ENCODE measurements at places on chromosomes 13 and 19.
A peak's percentile ranks its signal among the peaks of the same experiment; 100 is the strongest.

GRCh38 chr13:94454906-94455305 is 24.6 kb downstream of the DCT start:
- DNase-seq, result no peak

DNA sequence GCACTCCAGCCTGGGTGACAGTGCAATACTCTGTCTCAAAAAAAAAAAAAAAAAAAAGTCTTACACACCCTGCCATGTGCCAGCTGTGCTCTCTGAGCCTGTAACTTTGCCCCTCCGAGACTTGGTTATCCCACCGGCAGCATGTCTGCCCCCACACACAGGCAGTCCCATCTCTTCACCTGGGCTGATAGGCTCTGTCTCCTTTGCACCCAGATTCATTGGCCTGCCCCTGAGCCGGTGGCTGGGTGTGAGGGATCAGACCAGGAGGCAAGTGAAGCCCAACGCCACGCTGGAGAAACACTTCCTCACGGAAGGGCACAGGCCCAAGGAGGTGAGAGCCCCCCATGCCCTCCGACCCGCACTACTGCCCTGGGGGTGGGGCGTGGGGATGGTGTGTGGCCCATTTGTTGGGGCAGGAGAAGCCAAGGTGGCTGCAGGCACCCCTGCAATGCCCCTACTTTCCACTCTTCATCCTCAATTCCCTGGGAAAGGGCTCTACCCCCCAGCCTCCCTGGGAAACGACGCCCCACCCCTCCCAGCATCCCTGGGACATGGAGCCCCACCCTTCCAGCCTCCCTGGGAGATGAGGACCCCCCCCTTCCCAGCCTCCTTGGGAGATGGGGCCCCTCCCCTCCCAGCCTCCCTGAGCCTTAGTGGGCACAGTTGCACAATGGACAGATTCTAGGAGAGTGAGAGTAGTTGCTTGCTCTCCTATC is 45.3 kb downstream of the CERS4 start:
- DNase-seq, result no peak

DNA sequence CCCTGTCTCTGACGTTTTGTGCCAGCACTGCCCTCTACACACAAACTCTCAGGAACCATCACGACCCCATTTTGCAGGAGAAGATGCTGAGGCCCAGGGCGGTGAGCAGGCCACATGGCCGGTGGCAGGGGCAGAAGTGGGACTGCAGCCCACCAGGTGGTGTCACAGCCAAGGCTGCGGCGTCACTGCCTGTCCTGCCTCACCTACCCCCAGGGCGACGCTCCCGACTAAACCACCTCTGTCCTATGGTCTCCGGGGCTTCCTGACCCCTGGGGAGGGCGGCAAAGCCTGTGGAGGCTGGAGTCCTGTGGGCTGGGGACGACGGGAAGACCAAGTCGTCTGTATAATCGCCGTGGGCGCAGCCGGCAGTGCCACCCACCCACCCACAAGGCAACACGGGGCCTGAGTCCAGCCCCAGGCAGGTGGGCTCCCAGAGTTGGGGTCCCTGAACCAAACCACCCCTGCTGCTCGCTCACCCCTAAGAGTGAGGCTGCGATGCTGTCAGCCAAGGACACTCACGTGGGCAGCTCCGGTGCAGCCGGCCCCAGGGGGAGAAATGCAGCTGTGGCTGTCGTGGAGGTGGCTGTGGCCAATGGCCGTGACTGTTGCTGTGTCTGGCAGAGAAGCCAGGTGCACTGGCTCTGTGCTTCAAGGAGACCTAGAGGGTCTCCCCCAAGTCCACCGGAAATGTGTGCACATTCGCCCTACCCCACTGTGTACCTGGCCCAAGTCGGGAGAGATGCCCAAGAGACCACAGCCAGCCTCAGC is 29.7 kb downstream of the RASA3 start:
- no peak for DNase-seq

DNA sequence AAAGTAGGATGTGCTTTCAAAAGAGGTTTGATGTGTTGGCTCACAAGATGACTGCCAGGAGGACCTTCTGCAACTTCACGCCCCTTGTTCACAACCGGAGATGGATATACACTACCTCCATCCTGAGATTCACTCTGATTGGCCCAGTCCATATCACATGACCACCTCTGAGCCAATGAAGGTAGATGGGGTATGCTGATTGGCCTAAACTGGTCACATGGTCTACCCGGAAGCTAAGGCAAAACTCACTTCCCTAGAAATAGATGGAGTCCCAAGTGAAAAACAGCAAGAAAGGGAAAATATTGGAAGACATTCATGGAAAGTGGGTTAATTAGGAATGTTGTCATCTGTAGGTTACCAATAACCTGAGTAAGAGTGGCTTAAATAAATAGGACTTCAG is 119.7 kb upstream of the MRI1 start:
- no peak for DNase-seq

DNA sequence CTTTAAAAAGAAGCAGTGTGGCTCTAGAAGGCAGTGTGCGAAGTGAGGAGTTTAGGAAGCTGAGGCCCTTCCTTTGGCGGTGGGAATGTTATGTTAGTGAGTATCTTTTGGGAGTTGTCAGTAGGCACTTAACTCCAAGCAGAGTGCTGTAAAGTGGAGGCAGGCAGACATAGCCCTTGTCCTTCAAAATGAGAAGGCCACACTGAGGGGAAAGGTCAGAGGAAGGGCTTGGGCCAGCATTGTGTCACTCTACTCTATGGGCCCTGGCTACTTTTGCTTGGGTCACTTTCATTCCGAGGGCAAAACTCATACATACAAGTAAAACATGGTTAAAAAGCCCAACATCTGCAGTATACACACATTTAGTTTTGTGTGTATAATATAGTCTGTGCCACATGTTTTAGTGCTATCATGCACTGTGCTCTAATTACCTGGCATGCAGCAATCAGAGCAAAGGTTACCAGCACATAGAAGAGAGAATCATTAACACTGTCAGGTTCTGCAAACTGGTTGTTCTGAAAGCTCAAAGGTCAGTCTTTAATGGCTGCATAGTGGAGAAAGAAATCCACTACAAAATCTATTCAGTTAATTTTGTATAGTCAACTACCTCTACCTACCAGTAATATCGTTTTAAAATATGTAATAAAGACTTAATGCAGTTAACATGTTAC is 64.4 kb downstream of the WASF3 start:
- no peak for DNase-seq

DNA sequence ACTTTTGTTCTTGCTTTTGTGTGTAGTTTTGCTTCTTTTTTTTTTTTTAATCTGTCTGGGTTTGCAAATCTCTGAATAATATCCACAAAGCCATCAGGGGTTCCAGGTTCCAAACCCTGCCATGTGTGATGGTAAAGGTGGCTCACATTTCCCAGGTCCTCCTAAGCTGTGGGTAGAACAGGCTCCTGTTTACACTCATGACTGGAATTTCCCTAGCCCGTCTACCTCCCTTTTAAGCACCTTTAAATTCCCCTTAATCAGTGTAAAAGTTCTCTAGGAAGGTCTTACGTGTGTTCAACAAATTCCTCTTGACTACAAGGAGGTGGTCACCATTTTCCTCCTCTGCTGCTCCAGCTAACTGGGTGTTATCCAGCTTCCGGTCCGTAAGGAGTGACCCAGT is 62.8 kb downstream of the EFNB2 start:
- DNase-seq, result no peak

GRCh38 chr13:49904729-49905456 is 31.2 kb downstream of the SPRYD7 start:
- no peak for DNase-seq

- peak; percentile 49 for DNase-seq
Observed at GRCh38 chr19:18023622-18024251, 15.8 kb downstream of the ARRDC2 start.

GRCh38 chr13:113981194-113981605 is 7.3 kb upstream of the C13orf46 start:
- no peak for DNase-seq

GRCh38 chr19:51417810-51418157 is 342 bp upstream of the SIGLEC10 start:
- no peak for DNase-seq

DNA sequence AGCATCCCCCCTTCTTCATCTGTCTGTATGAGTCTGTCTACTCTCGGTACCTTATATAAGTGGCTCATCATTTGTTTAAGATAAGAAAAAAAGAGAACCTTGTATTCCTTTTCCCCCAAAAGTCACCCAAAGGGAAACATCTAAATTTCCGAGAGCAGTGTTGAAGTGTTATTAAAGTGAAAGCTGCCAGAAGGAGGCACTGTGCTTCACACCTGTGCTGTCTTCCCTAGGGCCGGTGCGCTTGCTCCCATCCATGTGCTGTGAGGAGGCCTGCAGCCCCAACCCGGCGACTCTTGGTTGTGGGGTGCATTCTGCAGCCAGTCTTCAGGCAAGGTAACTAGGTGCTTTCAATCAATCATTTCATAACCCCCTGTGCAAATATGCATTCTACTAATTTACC is 97.5 kb downstream of the TNFRSF19 start:
- DNase-seq, result no peak

- DNase-seq, result no peak
Observed at GRCh38 chr13:66353664-66354063, 876.5 kb downstream of the PCDH9 start.

DNA sequence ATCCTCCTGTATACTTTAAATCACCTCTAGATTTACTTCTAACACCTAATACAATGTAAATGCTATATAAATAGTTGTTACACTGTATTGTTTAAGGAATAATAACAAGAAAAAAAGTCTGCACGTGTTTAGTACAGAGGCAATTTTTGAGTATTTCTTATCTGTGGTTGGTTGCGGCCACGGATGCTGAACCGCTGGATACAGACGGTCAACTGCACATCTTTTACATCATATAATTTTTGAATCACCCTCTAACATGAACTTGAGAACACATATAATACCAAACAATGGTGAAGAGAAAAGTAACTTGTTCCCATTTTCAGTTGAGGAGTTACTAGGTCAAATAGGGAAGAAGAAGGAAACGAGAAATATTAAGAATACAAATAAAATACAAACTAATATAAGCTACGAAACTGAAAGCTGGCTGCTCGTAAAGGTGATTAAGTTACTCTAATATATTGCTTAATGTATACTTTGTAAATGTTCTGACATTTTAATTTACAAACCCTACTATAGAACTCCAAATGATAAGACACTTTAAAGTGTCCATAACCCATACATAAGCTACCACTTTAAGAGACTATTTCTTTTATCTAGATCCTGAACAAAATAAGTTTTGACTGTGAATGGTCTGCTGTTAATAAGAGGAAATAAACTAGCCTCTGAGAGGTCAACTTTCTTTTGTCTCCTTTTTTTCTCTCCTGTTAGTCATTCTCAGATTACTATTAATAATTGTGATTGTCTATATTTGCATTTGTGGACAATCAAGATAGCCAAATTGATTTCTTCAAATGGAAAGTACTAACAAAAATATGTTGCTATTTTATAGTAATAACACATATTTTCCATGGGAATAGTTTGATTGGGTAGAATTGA is 457.4 kb downstream of the DIAPH3 start:
- no peak for DNase-seq

- no peak for DNase-seq
Observed at GRCh38 chr19:18027151-18027550, 19.2 kb downstream of the ARRDC2 start.

DNA sequence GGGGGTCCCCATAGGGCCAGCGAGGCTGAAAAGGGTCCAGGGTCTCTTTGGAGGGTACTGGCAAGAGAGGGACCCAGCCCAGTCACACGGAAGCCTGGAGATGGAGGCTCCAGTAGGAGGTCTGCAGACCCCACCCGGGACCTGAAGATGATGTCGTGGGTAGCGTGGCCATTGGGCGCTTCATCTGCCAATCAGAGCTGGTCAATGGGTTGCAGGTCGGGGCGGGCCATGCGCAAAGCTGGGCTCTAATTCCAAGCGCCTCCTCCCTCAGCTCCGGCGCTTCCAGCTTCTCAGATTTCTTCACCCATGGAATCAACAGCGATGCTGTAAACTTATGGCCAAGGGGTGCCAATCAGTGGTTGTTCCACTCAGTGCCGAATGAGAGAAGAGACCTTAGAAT is 10.9 kb downstream of the SIGLEC12 start:
- DNase-seq, result no peak

GRCh38 chr13:40063703-40064102 is 408.2 kb downstream of the COG6 start:
- no peak for DNase-seq

GRCh38 chr19:30226464-30227011 is 145.6 kb upstream of the ZNF536 start:
- DNase-seq, result no peak

GRCh38 chr19:45607071-45608029 is 5.3 kb upstream of the GPR4 start:
- DNase-seq, result peak; percentile 33

- no peak for DNase-seq
Observed at GRCh38 chr19:32471811-32472210, 66.2 kb downstream of the DPY19L3 start.

GRCh38 chr19:47428177-47428894 is 9.0 kb upstream of the MEIS3 start:
- DNase-seq, result peak; percentile 76

DNA sequence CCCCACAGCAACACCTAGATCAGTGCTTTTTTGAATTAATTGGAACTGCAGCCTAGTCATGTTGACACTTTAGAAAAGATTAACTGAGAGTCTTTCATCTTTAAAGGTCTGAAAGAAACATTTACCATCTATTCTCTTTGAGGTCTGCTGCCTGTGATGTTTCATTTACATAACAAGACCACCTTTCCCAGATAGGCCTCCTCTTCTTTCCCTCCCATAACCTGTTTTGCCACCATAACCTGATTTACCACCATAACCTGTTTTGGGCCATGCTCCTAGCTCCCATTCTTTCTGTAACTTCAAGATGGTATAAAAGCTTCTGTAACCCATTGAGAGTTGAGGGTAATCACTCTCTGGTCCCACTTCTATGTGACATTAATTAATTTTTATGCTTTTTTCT is 320.8 kb downstream of the PCDH20 start:
- no peak for DNase-seq

DNA sequence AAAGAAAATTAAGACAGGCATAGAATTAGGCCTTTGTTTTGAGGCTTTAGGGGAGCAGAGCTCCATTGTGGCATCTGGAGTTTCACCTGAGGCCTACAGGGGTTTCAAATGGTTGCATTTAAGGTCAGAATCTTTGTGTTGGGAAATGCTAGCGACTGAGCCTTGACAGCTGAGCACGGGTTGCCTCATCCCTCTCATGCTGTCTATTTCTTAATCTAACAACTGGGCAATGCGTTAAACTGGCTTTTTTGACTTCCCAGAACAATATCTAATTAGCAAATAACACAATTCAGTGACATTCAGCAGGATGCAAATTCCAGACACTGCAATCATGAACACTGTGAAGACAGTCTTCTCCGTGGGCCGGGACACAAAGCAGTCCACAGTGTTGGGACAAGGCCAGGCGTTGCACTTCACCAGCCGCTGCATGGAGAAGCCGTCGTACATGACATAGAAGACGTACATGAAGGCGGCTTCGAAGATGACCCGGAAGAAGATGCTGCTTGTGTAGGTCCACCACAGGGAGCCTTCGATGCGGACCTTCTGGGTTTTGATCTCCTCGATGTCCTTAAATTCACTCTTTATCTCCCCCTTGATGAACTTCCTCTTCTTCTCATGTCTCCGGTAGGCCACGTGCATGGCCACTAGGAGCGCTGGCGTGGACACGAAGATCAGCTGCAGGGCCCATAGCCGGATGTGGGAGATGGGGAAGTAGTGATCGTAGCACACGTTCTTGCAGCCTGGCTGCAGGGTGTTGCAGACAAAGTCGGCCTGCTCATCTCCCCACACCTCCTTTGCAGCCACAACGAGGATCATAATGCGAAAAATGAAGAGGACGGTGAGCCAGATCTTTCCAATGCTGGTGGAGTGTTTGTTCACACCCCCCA is 3.8 kb downstream of the GJB2 start:
- DNase-seq, result no peak
